ENCODE measurements at places on chromosomes 16 and 17.

- DNase-seq = peak; percentile 50
Observed at GRCh38 chr17:51261024-51261963, 948 bp downstream of the UTP18 start.

- no peak for DNase-seq
Observed at GRCh38 chr17:31398381-31399311, 7.2 kb downstream of the RAB11FIP4 start.

- no peak for DNase-seq
Observed at GRCh38 chr16:50889276-50889675, 147.4 kb downstream of the CYLD start.

GRCh38 chr17:82767041-82767754, 15.3 kb downstream of the TBCD start:
- peak; percentile 72 for DNase-seq

- DNase-seq = no peak
Observed at GRCh38 chr17:10956821-10957220, 118.9 kb upstream of the PIRT start.
